Mammary epithelial cell (primary cell): ENCODE measurements at places on chromosomes 12 and 14. TPM values are rescaled to one million over a fixed set of nuclear protein-coding genes. Genes with fewer than 3 reads are reported as not detected.
A peak's percentile ranks its signal among the peaks of the same experiment; 100 is the strongest.

The SELPLG gene
- 0.63 TPM for polyA plus RNA-seq

The KIF26A gene
- 0.02 TPM for polyA plus RNA-seq

The PTPRB gene
- 0.22 TPM for polyA plus RNA-seq

The ACSM4 gene
- polyA plus RNA-seq, result not detected

The LRRK2 gene
- polyA plus RNA-seq, result 0.42 TPM

The LRRC10 gene
- polyA plus RNA-seq, result not detected

The MMP14 gene
- 351 TPM for polyA plus RNA-seq

The CATSPERB gene
- polyA plus RNA-seq, result 0.11 TPM

GRCh38 chr12:835754-836518 is 83.6 kb downstream of the WNK1 start:
- no peak for DNase-seq

- DNase-seq, result no peak
Measured at GRCh38 chr14:95504135-95505029, 12.1 kb downstream of the SYNE3 start.

DNA sequence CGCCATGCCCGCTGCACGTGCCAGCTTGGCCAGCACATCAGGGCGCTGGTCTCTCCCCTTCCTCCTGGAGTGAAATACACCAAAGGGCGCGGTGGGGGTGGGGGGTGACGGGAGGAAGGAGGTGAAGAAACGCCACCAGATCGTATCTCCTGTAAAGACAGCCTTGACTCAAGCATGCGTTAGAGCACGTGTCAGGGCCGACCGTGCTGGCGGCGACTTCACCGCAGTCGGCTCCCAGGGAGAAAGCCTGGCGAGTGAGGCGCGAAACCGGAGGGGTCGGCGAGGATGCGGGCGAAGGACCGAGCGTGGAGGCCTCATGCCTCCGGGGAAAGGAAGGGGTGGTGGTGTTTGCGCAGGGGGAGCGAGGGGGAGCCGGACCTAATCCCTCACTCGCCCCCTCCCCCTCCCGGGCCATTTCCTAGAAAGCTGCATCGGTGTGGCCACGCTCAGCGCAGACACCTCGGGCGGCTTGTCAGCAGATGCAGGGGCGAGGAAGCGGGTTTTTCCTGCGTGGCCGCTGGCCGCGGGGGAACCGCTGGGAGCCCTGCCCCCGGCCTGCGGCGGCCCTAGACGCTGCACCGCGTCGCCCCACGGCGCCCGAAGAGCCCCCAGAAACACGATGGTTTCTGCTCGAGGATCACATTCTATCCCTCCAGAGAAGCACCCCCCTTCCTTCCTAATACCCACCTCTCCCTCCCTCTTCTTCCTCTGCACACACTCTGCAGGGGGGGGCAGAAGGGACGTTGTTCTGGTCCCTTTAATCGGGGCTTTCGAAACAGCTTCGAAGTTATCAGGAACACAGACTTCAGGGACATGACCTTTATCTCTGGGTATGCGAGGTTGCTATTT is 914 bp upstream of the CCND2 start:
- no peak for DNase-seq

- DNase-seq, result no peak
Measured at GRCh38 chr12:95017482-95017881, 14.0 kb upstream of the NDUFA12 start.

GRCh38 chr14:76237349-76237990 is 85.7 kb downstream of the GPATCH2L start:
- no peak for DNase-seq

DNA sequence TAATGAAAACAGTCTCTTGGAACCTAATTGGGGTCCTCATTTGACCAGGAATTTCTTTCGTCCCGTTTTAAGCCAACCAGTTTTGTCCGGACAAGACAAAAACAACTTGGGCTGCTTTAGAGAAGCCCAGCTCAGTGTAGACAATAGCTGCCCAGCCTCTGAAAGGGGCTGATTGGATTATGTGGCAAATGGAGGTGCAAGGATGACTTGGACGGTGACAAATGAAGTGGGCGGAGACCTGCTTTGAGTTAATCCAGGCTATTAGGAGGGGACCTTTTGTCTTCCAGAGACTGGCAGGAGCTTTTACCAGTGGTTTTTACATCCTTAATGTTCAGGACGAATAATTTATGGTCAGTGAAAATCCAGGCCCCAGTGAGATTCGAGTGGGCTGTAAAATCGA is 4.8 kb downstream of the MEG3 start:
- DNase-seq, result no peak

GRCh38 chr14:95515596-95516552 is 576 bp downstream of the SYNE3 start:
- DNase-seq, result peak; percentile 62

DNA sequence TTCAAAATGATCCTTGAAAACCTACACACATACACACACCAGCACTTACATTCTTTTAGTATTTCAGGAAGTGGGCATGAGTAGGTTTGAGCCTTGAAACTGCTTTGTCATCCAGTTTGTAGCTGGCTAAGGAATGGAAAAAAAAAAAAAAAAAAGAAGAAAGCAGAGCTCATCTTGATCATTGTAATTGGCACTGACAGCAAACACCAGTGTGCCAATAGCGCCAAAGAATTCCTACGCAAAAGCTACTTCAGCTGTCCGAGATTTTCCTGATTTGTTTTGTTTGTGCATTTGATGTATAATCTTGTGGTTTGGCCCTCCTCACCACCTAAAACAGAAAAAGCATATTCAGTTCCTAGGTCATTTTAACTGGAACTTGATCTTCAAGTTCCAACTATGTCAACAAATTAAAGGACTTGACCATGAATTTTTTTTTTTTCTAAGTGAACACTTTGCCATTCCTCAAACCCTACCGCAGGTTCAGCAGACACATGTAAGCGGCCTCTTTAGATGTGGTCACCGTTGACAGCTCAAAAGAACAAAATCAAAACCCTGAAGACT is 57.3 kb downstream of the FLRT2 start:
- peak; percentile 72 for DNase-seq

- no peak for DNase-seq
Measured at GRCh38 chr12:117126335-117126734, 27.1 kb upstream of the TESC start.

DNA sequence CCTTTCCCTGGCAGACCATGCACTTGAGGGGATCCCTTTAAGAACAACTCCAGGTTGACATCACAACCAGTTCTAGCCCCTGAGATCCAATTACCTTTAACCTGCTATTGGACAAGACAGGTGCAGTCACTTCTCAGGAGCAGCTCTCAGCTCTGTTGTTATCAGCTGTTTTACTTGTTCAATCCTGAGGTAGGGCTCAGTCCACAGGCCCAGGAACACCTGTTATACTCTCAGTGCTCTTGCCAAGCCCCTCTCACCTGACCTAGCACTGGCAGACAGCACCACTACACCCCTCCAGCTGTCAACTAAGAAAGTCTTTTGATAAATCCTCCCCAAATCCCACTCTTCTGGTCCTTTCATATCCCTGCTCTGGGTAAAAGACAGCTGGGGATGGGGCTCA is 163.9 kb upstream of the TMTC2 start:
- no peak for DNase-seq

GRCh38 chr14:58872061-58872460 is 234.3 kb downstream of the DACT1 start:
- DNase-seq, result no peak

- peak; percentile 11 for DNase-seq
Measured at GRCh38 chr14:95993768-95994592, 45.2 kb upstream of the C14orf132 start.

DNA sequence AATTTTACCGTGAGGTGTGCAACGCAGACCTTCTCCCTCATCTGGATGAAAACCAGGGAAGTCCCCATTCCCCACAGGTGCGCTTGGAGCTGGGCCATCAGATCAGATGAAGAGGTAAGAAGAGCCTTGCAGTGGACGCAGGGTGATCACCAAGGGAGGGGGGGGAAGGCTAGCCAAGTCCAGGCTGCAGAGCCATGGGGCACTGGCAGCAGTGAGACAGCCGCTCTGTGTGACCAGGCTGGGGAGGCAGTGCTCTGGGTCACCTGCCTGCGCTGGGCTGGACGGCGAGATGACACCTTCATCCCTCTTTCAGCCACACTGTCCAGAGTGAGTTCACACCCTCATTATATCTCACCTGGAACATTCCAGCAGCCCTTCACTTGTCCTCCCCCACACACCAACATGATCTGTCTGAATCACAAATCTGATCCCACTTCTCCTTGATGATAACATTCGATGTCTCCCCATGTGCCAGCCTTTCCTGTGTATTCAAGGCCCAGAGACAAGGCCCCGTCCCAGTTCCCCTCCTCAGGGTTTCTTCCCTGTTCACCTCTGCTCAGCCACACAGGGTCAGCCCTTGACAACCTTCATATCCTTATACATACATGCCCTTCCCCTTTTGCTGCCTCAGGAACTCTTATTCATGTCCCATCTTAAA is 65.9 kb upstream of the VASH1 start:
- DNase-seq, result no peak

DNA sequence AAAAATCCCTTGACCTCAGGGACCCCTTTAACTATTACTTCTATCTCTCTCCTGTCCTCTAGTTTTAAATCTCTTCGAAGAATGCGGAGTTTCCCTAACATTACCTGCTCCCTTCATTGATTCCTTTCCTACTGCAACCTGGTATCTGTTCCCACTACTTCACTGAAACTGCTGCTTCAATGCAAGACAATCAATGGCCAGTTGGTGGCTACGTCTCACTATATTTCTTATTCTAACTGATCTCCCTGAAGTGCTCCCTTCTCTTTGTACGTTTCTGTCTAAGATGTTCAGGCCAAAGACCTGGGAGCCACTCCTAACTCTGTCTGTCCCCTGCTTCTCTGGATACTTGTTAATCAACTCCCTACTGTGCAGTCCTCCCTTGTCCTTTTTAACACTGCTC is 10.3 kb upstream of the KCNA1 start:
- DNase-seq, result no peak

- no peak for DNase-seq
Measured at GRCh38 chr12:131091976-131092691, 138.4 kb downstream of the ADGRD1 start.

DNA sequence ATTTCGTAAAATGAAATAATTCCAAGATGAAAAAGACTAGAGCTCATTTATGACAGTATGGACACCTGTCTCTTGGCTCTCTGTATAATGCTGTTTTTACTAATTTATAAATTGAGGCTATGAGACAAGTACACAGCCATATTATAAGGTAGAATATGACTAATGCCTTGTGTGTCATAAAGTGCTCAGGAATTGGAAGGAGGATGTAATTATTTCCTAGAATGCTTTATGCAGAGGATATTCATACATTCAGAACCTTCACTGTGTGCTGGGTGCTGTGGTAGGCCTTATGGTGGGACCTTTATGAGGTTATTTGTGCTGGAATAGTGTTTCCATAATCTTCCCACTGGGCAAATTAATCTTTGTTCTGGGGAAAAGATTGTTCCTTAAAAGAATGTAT is 13.3 kb downstream of the PCNX1 start:
- peak; percentile 36 for DNase-seq

GRCh38 chr14:65479386-65479785 is 66.9 kb downstream of the FUT8 start:
- DNase-seq, result no peak

- DNase-seq, result no peak
Measured at GRCh38 chr12:68850390-68850789, 42.4 kb downstream of the MDM2 start.

GRCh38 chr12:70467918-70468733 is 102.0 kb downstream of the KCNMB4 start:
- DNase-seq, result no peak
